Kasumi-1 (cell line): ENCODE measurements at places on chromosomes 5 and 9.

DNA sequence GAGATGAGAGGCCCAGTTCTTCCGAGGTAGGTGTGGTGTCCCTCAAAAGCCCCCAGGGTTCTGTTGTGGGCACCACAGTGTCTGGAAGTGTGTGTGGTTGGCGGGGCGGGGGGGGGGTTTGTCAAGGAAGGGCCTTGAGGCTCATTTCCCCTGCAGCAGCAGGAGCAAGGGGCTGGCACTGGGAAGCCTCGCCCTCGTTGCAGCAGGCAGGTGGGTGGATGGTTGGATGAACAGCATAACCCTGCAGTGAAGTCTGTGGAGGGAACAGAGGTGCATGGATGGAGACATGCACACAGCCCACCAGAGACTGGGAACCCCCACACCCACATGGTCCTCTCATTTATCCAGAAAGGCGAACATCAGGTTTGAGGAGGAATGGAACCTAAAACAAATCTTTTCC, 2.0 kb upstream of the SPATA31E1 start:
- no peak for DNase-seq

GRCh38 chr9:134834217-134834956, 46.2 kb upstream of the FCN2 start:
- DNase-seq = no peak

DNA sequence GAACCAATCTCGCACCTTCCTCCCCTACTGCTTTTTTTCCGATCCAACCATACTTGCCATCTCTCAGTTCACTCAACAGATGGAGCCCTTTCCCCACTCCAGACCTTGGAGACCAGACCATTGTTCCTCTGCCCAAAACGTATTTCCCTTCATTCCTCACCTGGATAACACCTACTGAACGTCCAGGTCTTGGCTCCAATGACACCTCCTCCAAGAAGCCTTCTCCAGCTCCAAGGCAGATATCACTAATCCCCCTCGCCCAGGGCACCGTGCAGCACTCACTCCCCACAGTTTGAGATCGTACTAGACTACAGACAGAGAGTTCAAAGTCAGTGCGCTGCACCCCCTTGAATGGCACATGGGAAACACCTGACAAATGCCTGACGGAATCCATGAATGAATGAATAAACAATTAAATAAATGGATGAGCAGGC, 47.1 kb upstream of the AKNA start:
- DNase-seq = peak; percentile 46

- DNase-seq = no peak
These were observed 82.4 kb downstream of the MARCHF3 start for GRCh38 chr5:126948011-126948355.

- DNase-seq = no peak
These were observed 476.8 kb upstream of the PTGER4 start for GRCh38 chr5:40202814-40203440.

GRCh38 chr5:169785771-169786618, 148.9 kb downstream of the DOCK2 start:
- no peak for DNase-seq

GRCh38 chr5:132099076-132099748, 25.6 kb downstream of the CSF2 start:
- DNase-seq = no peak

DNA sequence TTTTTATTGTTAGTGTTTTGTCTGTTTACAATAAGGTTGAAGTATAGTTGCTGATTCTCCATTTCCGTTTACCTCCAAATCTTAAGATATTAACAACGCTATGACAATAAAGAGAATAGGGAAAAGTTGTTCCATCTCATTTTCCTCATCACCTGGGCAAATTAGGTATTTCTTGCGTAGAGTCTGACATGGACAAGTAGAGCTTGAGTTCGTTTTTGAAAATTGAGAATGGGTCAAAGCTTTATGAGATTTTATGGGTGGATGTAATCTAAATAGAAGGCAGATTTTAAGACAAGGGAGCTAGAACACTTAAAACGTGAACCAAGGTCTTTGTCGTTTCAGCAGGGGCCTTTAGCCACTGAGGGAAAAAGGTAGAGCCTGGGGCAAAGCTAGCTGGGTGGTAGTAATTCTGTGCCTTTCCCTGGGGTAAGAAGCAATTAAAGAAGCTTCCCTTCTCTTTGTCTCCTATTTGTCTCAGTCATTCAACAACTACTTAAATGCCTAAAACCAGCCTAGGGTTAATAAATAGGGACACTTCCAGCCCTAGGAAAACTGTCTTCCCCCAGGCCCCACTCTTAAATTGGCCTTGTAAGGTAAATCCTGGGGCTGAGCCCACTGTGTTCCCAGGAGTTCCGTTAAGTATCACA, 551 bp upstream of the CAAP1 start:
- no peak for DNase-seq

- no peak for DNase-seq
These were observed 23.0 kb downstream of the FNIP1 start for GRCh38 chr5:131773805-131774204.

- DNase-seq = no peak
These were observed 72.6 kb downstream of the ERMP1 start for GRCh38 chr9:5760338-5760737.

DNA sequence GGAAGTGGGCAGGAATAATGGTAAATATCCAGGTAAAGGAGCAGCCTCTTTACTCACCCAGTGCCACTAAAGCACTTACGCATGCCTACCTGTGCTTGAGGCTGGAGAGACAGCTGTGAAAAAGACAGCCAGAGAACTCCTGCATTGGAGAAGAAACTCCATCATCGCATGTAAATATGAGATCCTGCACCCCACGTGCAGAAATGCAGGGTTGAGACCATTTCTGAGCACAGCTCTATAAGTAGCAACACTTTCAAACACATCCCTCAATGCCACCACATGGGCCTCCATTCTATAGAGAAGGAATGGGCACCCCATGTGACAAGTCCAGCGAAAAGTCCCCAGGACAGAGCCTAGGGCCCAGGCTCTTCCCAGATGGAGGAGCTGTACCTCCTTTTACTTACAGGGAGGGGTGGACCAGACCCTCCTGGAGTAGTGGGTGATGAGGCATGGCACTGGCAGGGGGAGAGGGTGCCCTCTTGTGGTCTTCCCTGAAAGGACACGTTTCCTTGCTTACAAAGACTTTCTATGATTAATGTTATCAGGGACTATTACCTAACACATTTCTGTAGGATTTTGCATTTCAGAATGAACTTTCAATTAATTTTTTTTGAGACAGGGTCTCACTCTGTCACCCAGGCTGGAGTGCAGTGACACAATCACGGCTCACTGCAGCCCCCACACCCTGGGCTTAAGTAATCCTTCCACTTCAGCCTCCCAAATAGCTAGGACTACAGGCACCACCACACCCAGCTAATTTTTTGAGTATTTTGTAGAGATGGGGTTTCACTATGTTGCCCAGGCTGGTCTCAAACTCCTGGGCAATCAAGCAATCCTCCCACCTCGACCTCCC, 55.3 kb upstream of the IL17B start:
- DNase-seq = peak; percentile 65

DNA sequence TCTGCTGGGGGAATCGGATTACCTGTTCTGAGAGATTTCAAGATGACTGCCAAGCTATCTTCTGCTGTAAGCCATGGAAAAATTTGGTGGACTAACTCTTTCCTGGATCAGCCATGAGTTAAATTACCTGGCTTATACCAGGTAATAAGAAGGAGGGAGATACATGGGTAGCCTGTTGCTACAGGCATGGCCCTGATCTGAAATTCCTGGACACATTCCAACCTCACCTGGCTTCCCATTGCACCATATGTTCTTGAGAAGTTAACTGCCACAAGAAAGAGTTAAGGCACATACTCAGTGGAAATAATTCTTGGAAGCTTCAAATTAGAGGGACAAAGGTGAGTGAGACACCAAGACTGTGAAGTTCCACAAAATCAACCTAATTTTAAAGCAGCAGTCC, 371.3 kb downstream of the ACTL7B start:
- no peak for DNase-seq

DNA sequence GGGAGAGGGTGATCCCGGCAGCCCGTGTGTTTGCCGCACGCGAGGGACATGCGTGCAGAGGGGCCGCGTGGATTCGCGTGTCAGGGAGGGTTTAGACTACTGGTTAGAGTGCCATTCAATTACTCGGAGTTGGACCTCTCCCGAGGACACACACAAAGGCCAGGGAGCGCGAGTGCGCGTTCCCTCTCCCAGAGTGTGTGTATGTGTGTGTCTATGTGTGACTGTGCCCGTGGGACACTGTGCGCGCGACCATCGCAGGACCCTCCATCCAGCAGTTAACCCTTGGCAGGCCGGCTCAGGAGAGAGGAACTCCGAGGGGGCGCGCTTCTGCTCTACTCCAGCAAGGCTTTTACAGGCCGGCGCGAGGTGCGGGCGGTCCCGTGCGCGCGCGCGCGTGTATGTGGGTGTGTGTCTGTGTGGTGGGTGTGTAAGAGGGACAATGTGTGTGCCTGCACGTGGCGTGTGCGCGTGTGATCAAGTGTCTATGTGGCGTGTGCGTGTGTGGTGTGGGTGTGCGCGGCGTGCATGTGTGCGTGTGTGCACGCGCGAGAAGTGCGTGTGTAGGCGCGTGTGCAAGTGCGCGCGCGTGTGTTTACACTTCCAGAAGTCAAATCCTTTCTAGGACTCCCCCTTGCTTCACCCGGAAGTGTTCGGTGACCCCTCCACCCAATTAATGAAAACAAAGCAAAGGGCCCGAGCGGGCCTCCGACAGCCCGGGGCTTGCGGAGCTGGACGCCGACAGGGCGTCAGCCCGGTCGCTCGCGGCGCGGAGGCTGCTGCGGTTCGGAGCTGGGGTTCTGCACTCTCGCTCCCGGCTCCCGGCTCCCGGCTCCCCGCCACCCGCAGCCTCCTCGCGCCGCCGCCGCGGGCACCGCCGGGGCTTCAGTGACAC, 75.3 kb upstream of the TBCA start:
- DNase-seq = no peak

GRCh38 chr9:70285981-70286598, 27.3 kb downstream of the SMC5 start:
- DNase-seq = no peak

DNA sequence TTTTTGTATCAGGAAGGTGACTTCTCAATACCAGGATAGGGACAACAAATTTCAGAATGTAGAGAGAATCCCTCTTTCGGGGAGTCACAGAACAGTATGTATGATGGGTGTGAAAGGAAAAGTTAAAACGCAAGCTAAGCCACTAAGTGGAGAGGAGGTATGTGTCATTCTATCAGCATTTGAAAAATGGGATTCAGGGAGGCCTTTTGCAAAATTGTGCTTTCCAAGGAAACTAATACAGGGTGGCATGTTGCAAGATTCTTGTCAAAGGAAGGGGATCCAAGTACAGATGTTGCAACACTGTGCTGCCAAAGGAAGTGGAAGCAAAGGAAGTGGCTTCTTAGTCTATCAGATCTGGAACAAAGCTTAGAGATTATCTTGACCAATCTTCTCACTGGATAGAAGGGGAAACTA, 12.6 kb upstream of the TNIP1 start:
- peak; percentile 90 for DNase-seq

DNA sequence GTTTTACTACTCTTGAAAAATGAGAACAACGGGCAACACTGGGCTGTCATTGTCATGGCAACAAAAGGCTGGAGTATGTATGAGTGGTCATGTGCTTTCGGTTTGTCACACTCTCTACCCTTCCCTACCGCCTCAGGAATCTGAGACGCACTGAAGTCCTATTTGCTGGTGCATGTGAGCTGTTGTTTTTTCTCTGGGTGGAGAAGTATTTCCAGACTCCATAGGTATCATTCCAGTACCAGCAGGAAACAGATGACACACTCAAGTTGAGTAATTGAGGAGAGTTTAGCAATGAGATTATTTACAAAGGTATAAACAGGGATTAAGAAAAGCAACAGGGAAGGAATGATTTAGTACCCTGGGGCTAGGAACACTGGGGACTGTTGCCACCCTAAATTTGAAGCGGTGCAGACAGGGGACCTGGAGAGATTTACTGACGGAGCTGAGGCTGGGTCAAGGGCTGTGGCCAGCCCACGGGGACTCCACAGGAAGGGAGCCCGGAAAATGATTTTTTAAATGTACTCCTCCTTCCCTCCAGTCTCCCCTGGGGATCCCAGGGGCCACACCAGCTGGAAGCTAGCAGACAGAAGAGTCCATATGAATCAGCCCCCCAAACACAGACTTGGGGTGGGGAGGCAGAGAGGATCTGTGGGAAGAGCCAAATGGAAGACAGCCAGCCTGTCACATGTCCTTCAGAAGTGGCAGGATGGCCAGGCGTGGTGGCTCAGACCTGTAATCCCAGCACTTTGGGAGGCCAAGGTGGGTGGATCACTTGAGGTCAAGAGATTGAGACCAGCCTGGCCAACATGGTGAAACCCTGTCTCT, 13.2 kb upstream of the ZBTB43 start:
- DNase-seq = no peak

- no peak for DNase-seq
These were observed 55.9 kb downstream of the ABCA1 start for GRCh38 chr9:104871961-104872527.

- no peak for DNase-seq
These were observed 17.6 kb upstream of the VDAC1 start for GRCh38 chr5:134022333-134022732.

- DNase-seq = no peak
These were observed 94.9 kb downstream of the PAX5 start for GRCh38 chr9:36939214-36939613.

- DNase-seq = peak; percentile 55
These were observed 98.6 kb downstream of the YTHDC2 start for GRCh38 chr5:113612060-113612496.

- no peak for DNase-seq
These were observed 12.8 kb downstream of the PJA2 start for GRCh38 chr5:109396965-109397364.

DNA sequence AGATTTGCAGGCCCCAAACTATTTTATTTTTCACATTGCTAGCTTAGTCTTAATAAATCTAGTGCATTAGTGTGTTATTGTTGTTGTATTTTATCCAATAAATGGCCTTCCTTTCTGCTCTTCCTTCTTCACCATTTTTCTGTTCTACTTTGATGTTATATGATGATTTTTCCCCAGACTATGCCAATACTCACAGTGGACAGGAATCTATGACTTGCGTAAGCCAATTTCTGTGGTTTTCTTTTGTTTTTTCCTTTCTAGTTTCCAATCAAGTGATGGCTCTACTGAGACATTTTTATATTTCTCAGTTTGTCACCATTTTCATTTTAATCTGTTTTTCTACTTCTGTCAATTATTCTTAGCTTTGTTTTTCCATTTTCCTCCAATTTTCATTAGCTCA, 106.8 kb upstream of the FBXL7 start:
- no peak for DNase-seq

GRCh38 chr5:112996830-112997374, 20.3 kb downstream of the DCP2 start:
- DNase-seq = no peak

DNA sequence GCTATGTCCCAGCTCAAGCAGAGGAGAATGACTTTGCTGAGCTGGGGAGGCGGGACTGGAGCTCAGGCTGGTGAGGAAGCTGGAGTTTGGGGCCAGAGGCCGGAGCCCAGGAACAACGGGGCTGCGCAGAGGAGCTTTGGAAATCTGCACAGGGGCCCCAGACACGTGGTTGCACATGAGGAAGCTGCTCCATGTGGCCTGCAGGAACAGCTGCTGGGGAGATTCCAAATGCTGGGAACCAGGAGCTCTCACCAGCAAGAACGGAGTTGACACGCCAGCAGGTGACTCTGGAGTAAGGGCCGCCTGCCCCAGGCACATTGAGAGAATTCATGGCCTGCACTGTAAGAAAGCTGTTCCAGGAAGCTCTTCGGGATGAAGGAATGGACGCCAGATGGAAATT, 91.0 kb downstream of the OLFM1 start:
- DNase-seq = no peak

- no peak for DNase-seq
These were observed 65.8 kb downstream of the SHB start for GRCh38 chr9:38003230-38003629.

- DNase-seq = no peak
These were observed 25.0 kb upstream of the AUH start for GRCh38 chr9:91386765-91387164.
